Activated T-cell treated with anti-CD3 and anti-CD28 coated beads for 1 hour (primary cell): ENCODE measurements at places on chromosomes 5 and 9.

GRCh38 chr5:150801117-150801927 is 22.8 kb downstream of the SMIM3 start:
- no peak for DNase-seq

GRCh38 chr9:93590609-93591234 is 14.3 kb downstream of the PHF2 start:
- DNase-seq: no peak

GRCh38 chr9:76321195-76321828 is 72.9 kb downstream of the RFK start:
- no peak for DNase-seq

GRCh38 chr5:129405222-129405621 is 54.9 kb upstream of the ADAMTS19 start:
- DNase-seq: no peak

- DNase-seq: no peak
Measured at GRCh38 chr9:83191154-83191553, 128.2 kb upstream of the RASEF start.

- no peak for DNase-seq
Measured at GRCh38 chr5:10981932-10982331, 220.9 kb upstream of the DAP start.
